ENCODE measurements at places on chromosomes 7 and 10. TPM values are rescaled to one million over a fixed set of nuclear protein-coding genes. Genes with fewer than 3 reads are reported as not detected.

ADRB1 gene
- total RNA-seq: 1.0 TPM

GIMAP2 gene
- total RNA-seq: 2.4 TPM

TSPAN12 gene
- total RNA-seq: 26.0 TPM

NKX6-2 gene
- 0.04 TPM for total RNA-seq

MINDY4 gene
- 3.1 TPM for total RNA-seq

IRF5 gene
- total RNA-seq: 0.44 TPM

INHBA gene
- total RNA-seq: 10.8 TPM

OR2A12 gene
- total RNA-seq: 1.0 TPM

PON3 gene
- total RNA-seq: not detected

PTPRE gene
- total RNA-seq: 10.1 TPM

CRYGN gene
- not detected for total RNA-seq

TUBAL3 gene
- 1.0 TPM for total RNA-seq

NPM3 gene
- 69.4 TPM for total RNA-seq

TAS2R5 gene
- 5.1 TPM for total RNA-seq

DYNC1I1 gene
- 2.5 TPM for total RNA-seq

NXPH1 gene
- not detected for total RNA-seq

FANK1 gene
- total RNA-seq: 0.88 TPM

GOLGA7B gene
- total RNA-seq: 0.12 TPM

CAMK2B gene
- not detected for total RNA-seq

OR6V1 gene
- total RNA-seq: not detected

FGFR2 gene
- 90.4 TPM for total RNA-seq

TCERG1L gene
- total RNA-seq: 0.12 TPM

BTBD16 gene
- total RNA-seq: 0.47 TPM

KCNMA1 gene
- 42.6 TPM for total RNA-seq

EGFR gene
- total RNA-seq: 40.6 TPM

GPR26 gene
- total RNA-seq: not detected

C10orf105 gene
- total RNA-seq: not detected
